ENCODE measurements at places on chromosomes 12 and 14.

GRCh38 chr12:107277855-107278254, 184.5 kb upstream of the CRY1 start:
- no peak for DNase-seq

DNA sequence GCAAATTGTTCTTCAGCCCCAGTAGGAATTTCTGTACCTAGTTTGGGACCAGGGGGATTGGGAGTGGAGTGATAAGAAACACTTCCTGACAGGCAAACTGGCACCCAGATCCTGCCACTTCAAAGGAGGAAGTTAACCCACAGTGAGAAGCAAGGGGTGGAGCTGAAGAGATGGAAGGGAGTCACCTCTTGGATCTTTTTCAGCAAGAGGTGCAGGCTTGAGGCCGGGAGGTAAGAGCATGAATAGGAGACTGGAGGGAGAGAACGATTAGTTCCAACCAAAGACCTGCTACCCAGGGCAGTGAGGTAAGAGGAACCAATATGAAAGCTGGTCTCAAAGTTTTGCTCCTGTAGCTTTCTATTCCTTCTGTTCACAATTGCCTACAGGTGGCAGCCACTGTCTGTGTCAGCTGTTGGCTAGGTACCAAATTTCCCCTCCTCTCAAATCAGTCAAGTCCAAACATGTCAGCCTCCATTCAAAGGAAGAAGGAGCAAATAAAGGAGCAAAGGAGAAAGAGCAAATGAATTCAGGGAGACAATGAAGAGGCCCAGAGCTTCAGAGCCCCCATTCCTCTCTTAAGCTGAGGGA, 14.9 kb upstream of the TAC3 start:
- no peak for DNase-seq

DNA sequence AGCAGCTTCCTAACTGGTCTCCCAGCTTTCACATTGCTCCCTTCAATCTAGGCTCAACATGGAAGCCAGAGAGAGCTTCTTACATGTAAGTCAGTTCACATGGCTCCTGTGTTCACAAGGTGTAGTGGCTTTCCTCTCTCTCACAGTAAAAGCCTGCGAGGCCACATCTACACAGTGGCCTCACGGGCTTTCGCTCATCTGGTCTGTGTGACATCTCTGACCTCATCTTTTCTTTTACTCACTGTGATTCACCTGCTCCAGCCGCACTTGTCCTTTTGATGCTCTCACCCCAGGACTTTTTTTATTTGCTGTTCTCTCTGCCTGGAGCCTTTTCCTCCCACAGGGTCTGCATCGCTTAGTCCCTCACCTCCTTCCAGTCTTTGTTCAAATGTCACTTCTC, 122.1 kb downstream of the SLC5A8 start:
- DNase-seq: no peak

GRCh38 chr14:94451091-94451771, 1.4 kb downstream of the SERPINA11 start:
- DNase-seq: peak; percentile 58

GRCh38 chr12:108381787-108382436, 42.8 kb upstream of the CMKLR1 start:
- DNase-seq: peak; percentile 63

DNA sequence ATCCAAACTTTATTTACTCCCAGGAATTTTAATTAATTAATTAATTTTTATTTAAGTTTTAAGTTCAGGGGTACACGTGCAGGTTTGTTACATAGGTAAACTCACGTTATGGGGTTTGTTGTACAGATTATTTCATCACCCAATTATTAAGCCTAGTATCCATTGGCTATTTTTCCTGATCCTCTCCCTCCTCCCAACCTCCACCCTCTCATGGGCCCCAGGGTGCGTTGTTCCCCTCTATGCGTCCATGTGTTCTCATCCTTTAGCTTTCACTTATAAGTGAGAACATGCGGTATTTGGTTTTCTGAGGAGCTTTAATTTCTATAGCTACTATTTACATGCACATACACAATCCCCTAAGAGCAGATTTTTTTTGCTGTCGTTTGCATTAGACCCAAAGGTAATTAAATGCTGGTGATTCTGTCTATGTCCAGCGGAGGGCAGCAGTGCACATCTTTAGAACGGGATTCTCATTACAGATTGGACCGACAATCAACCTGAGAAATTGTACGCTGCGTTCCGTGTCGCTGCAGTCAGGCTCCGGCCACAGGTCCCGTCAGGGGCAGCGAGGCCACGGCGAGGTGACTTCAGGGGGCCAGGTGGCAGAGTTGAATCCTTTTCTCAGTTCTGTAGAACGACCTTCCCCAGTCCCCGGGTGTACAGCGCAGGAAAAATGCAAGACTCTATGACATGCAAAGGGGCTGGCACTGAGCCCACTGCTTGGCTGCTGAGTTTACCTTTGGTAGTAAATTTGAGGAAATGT, 11.6 kb downstream of the TMEM30B start:
- DNase-seq: peak; percentile 74

GRCh38 chr14:61569812-61570548, 125.3 kb upstream of the HIF1A start:
- DNase-seq: no peak

GRCh38 chr12:115437061-115437567, 753.1 kb upstream of the TBX3 start:
- no peak for DNase-seq

GRCh38 chr12:121628037-121628436, 1.7 kb downstream of the ORAI1 start:
- no peak for DNase-seq

DNA sequence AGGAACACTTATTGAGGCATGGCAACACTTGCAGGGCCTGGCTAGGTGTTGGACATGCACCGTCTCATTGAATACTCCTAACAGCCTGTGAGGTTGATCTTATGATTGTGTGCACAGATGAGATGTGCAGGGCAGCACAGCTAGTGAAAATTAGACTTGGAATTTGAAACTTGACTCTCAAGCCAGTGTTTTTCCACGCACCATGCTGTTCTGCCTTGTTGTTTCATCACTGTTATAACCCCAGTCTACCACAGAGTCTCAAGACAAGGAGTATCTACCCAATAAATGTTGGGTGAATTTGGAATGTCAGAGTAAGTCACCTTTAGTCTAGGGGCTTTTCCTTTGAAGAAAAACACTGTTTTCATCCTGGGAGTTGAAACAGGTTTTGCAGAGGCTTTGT, 55.8 kb upstream of the LRIG3 start:
- DNase-seq: no peak

GRCh38 chr12:6269986-6270385, 40.5 kb upstream of the PLEKHG6 start:
- DNase-seq: no peak

Measured in WTC11 (cell line).